PC-9 (cell line): ENCODE measurements at places on chromosomes 2 and 18. TPM values are rescaled to one million over a fixed set of nuclear protein-coding genes. Genes with fewer than 3 reads are reported as not detected.

ERICH2 gene
- total RNA-seq: 1.7 and 2.0 TPM in 2 replicates

PAIP2B gene
- total RNA-seq: 5.4 and 6.1 TPM in 2 replicates

FBXO15 gene
- 2.2 and 3.9 TPM in 2 replicates for total RNA-seq

ZNF532 gene
- total RNA-seq: 19.1 and 21.1 TPM in 2 replicates

GALNT3 gene
- 31.6 and 33.1 TPM in 2 replicates for total RNA-seq

SPOPL gene
- 20.6 and 21.0 TPM in 2 replicates for total RNA-seq

IL18R1 gene
- 1.9 and 3.4 TPM in 2 replicates for total RNA-seq

TCF7L1 gene
- total RNA-seq: 2.3 and 2.8 TPM in 2 replicates

LTBP1 gene
- 10.3 and 10.4 TPM in 2 replicates for total RNA-seq

EVX2 gene
- not detected in 2 replicates for total RNA-seq

DPYSL5 gene
- not detected in 2 replicates for total RNA-seq

GLI2 gene
- total RNA-seq: 11.6 and 14.6 TPM in 2 replicates

LOXHD1 gene
- not detected in 2 replicates for total RNA-seq

CLEC4F gene
- total RNA-seq: not detected in 2 replicates

HOXD13 gene
- not detected in 2 replicates for total RNA-seq

TRPM8 gene
- total RNA-seq: 0.48 and 2.1 TPM in 2 replicates

RUFY4 gene
- total RNA-seq: not detected in 2 replicates

STPG4 gene
- 6.5 and 8.7 TPM in 2 replicates for total RNA-seq

MC4R gene
- not detected in 2 replicates for total RNA-seq

TMEM169 gene
- 0.46 and 0.58 TPM in 2 replicates for total RNA-seq

SP5 gene
- total RNA-seq: 1.9 and 7.3 TPM in 2 replicates

HRH4 gene
- 0.18 TPM in 1 of 2 replicates, not detected in the other for total RNA-seq

TXNDC2 gene
- 0.11 TPM in 1 of 2 replicates, not detected in the other for total RNA-seq

ALPG gene
- 0.76 and 1.2 TPM in 2 replicates for total RNA-seq

SPDYA gene
- total RNA-seq: 1.9 and 3.0 TPM in 2 replicates

DSG1 gene
- total RNA-seq: not detected in 2 replicates

HOXD11 gene
- not detected in 2 replicates for total RNA-seq

SLC4A5 gene
- total RNA-seq: 1.2 TPM in 1 of 2 replicates, not detected in the other
